ENCODE measurements at places on chromosomes 2 and 18.
A peak's percentile ranks its signal among the peaks of the same experiment; 100 is the strongest.

- DNase-seq = peak; percentile 55
These were observed 308.4 kb downstream of the XIRP2 start for GRCh38 chr2:167196461-167197252.

GRCh38 chr2:41856946-41857345 lies 190.9 kb upstream of the PKDCC start:
- no peak for DNase-seq

DNA sequence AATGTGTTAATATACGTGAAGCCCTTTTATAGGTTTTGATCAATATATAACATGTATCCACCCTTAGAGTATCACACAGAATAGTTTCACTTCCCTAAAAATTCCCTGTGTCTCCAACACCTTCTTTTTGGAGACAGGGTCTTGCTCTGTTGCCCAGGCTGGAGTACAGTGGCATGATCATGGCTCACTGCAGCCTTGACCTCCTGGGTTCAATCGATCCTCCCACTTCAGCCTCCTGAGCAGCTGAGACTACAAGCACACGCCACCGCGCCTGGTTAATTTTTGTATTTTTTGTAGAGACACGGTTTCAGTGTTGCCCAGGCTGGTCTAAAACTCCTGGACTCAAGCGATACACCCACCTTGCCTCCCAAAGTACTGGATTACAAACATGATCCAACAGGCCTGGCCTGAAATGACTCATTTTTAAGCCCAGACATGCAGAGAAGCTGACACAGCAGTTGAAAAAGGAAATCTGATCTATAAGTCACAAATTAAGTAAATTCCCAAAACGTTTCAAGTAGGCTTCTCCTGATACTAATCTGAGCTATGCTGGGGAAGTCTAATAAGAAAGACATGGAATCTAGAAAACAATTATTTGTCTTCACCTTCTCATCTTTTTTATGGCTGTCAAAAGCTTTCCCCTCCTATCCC lies 2.9 kb downstream of the DUSP11 start:
- no peak for DNase-seq

GRCh38 chr2:237915576-237915975 lies 51.2 kb upstream of the UBE2F start:
- DNase-seq = no peak

DNA sequence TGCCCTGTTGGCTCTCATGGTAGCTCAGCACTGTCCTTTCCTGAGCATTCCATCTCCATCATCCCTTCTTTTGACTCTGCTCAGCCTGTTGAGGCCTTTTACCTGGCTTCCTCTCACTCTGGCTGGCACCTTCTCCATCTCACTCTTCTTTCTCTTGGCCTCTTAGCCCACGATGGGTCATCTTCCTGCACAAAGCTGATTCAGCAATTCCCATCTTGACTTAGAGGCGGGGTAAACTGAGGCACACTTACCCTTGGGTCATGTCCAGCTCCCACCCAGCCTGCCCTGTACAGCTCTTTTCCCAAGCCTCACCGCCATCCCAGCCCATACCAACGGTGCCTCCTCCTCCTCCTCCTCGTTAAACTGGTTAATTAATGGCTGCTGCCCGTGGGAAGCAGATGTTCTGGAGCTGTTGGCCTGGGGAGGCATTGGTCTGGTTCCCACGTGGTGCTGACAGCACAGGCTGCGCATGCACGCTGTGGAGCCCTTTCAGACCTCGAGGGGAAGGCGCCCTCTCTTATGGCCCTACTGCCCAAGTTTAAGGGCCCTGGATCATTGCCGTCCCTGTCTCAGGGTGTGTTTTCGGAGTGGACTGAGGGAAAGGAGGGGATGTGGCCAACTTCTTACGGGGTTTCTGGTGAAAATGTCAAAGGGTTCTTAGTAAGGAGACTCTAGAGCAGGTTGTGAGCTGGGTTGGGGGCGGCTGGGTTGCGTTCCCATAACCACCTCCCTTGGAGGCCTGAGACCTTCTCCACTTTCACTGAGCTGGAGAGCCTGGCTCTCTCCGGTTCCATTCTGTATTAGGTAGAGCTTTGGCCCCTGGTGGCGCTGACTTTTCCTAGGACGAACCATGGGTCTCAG lies 10.9 kb downstream of the WNT10A start:
- no peak for DNase-seq

GRCh38 chr2:156115338-156115737 lies 217.2 kb downstream of the NR4A2 start:
- DNase-seq = no peak

DNA sequence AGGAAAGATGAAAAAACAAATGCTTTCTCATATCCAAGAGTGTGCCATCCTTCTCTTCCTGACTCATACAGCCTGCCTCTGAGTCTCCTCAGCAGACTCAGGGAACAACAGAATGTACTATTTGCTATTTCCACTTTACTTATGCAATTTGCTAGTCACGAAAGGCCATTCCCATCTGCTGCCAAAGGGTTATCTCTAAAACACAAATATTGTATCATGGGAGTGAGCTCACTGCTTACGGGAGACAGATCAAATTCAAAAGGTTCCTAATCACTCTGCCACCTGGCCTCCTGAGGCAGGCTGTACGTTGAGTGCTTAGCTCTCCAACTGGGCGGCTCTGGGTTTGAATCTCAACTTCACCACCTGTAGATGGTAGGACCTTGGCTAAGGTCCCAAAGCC lies 92.0 kb downstream of the GAREM1 start:
- no peak for DNase-seq

- no peak for DNase-seq
These were observed 45.3 kb upstream of the STAT1 start for GRCh38 chr2:191059308-191059707.

- no peak for DNase-seq
These were observed 144.7 kb upstream of the ITGA4 start for GRCh38 chr2:181312515-181312927.

- DNase-seq = no peak
These were observed 112.0 kb downstream of the EXOC6B start for GRCh38 chr2:72713857-72714256.

GRCh38 chr2:74876081-74876886 lies 42.4 kb downstream of the HK2 start:
- peak; percentile 81 for DNase-seq

- no peak for DNase-seq
These were observed 18.3 kb upstream of the CHCHD5 start for GRCh38 chr2:112566104-112566503.

- no peak for DNase-seq
These were observed 107.4 kb downstream of the CPO start for GRCh38 chr2:207046724-207047123.

DNA sequence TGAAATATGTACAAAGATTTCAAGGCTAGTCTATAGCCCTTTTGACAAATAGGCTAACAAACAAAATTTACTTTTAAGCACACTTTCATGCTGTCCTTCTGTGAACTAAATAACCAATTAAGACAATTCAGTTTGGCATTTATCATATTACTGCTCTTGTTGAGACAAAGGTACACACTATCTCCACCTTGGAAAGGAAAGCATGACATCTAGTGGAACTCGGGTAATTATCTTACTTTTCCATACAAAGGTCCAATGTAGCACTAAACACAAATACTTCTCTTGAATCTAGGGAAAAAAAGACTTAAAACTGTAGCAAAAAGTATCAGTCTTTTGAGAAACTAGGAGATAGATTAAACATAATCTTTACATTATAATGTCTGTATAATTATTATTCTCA lies 125.0 kb upstream of the CD226 start:
- no peak for DNase-seq

DNA sequence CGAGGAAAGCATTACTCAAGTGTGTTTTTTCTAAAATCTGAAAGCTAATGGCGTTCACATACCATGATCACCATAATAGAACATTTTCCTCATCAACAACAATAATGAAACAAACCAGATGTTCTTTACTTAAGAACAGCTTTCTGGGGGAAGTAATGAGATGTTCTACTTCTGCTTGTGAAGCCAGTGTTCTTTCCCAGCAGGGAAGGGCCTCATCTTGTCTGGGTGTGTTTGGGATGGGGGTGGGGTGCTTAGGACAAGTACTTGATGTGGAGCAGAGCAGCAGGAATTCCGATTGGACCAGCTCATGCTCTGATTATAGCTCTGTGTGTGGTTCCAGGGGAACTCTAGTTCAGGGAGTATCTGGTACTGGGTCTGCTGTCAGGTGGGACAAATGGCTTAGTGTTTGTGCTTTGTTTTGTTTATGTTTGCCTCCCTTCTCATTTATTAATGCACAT lies 163.0 kb upstream of the NOSTRIN start:
- no peak for DNase-seq

DNA sequence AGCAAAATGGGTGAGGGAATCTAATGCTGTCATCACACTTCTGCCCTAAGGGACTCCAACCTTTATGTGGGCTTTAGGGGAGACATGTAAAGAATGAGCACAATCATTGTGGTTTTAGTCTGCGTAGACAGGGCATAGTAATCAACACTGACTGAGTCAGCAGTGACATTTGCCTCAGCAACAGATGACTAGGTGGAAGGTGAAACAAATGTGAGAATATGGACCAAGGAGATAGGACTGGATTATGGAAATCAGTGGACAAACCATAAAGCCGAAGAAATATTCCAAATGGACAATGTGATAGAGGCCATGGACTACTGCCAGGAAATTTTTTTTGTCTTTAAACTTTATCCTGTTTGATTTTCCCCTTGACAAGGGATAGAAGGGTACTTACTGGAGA lies 83.9 kb downstream of the PDK1 start:
- DNase-seq = no peak

DNA sequence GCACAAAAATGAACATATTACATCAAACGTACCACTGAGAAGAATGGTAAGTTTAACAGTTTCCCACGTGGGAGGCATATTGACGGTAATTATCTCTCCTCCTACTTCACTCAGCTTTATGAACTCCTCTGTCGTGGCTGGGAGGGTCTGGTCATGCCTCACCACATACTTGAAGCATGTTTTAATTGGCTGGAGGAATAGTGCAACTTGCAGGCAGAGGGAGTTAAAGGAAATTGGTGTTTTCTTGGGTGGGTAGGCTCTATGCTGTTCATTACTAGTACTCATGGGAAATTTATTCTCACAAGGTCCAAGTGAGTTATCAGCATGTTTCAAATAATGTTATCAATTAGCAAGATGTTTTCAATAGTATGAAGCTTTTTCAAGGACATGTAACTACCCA lies 767.0 kb downstream of the PLCL1 start:
- no peak for DNase-seq

- no peak for DNase-seq
These were observed 82.6 kb downstream of the KLHL29 start for GRCh38 chr2:23467618-23468017.

DNA sequence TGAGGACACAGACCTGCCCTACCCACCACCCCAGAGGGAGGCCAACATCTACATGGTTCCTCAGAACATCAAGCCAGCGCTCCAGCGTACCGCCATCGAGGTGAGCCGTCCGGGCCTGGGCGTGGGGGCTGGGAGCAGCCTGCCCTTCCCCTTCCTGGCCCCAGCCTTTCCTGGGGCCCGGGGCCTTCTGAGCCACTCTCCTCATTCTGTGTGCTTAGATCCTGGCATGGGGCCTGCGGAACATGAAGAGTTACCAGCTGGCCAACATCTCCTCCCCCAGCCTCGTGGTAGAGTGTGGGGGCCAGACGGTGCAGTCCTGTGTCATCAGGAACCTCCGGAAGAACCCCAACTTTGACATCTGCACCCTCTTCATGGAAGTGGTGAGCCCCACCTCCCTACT lies 157.9 kb downstream of the DYSF start:
- peak; percentile 8 for DNase-seq

- no peak for DNase-seq
These were observed 12.7 kb downstream of the CATIP start for GRCh38 chr2:218369330-218369729.

GRCh38 chr2:74548285-74548899 lies 5.3 kb downstream of the LOXL3 start:
- DNase-seq = peak; percentile 40

DNA sequence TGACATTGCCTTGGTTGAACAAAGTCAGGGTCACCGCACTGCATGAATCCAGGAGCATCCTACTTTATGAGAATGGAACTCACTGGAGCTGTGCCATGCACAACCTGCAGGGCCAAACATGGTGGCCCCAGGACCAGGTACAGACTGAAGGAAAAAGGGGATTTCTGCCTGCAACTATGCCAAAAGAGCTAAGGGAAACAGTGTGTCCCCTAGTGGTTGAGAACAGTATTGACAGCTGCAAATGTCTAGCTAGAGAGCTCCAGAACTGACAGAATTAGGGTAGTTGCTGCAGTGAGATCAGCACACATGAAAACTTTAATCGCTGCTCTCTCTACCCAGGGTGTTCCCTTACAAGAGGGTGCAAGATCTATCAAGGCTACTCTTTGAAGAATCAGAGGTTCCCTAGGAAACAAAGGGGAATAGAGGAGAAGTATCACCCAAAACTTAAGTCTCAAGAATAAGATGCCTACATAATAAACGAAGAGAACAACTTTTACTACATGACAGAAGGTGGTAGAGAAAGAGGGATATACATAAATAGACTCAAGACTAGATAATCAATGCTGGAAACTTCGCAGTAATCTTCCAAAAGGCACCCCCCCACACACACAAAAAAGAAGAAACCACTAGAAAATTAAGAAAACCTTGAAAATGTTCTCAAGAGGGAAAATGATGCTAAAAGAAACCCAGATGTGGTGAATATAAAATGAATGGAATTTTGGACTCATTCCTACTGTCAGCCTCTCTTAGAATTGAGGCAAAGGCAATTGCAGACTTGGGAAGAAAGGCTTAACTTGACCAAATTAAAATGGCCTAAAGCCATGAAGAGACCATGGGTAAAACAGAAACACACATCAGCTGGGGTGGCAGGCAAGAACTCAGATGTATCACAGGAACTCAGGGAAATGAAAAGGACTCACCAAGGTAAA lies 43.6 kb upstream of the IHH start:
- peak; percentile 66 for DNase-seq

DNA sequence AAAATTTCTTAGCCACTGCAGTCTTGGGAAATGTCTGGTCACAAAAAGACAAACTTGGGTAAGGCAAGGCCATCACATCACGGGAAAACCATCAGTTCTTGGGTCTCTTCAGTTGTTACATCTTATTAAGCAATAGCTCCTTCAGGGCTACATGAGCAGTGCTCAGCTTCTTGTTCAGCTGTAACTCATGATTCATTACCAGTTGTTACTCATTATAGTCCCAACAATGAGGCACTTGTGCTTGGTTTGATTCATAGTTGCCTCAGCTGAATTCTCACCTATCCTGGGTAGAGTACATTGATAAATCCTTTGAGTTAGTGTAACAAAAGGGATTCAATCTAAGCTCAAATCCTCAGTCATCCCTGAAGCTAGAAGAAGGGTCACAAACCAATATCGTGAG lies 102.4 kb upstream of the DCC start:
- DNase-seq = no peak

DNA sequence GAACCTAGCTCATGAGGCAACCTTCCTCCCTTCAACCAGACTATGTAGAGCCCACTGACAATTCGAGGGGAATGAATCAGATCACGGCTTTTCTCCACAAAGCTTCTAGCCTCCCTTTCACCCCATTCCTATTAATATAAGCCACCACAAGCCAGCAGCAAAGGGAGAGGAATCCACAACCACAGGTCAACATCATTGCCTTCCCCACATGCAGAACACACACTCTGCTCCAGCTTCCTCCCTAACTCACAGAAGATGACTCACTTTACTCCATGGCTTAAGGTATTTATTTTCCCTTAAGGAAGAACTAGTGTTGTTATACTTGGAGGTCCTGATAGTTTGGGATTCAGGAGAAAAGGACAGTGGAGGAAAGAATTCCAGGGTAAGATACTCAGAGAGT lies 272.2 kb downstream of the C1D start:
- no peak for DNase-seq

All from SK-N-SH (cell line).